Stimulated activated CD8-positive, alpha-beta memory T cell treated with anti-CD3 and anti-CD28 coated beads, Interleukin-2, amount 100 ng/mL, for 1 hour (primary cell): ENCODE measurements at places on chromosomes 4 and X.

GRCh38 chr4:177400030-177400429 is 42.2 kb downstream of the AGA start:
- DNase-seq, result no peak

- DNase-seq, result no peak
These were observed 11.8 kb downstream of the KIF4A start for GRCh38 chrX:70301716-70302115.

DNA sequence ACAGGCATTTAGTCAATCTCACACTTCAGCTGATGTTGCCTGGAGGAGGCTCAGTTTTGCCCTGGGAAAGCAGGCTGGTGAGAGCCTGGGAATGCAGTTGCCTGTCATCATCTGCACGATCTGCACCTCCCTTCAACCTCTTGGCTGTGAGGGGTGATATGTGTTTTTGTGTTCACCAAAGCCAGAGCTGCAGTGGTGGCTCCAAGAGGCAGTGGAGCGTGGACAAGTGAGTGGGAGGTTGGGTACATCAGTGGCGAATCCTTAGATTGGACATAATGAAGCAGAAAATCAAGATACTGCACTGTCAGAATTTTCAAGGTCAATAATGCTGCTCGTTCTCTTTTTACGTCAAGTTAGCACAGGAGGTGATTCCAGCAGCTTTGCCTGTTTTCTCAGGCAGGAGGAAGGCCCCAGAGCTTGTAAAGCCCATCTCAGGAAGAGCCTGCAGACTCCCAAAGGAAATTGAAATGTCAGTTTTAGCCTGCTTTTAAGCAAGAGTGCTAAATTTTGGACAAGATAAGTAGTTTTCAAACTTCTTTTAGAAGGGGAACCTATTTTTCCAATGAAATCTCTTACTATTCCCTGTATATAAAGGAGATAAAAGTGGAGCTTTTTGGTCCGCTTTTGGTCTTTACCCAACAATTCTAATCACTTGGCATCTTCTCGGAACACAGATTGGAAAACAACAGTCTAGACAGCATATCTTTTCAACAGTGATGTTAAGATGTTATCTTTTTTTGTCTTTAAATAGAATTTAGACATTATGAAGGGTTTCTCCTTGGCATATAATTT is 92.8 kb downstream of the FRAS1 start:
- no peak for DNase-seq

- no peak for DNase-seq
These were observed 71.4 kb upstream of the PJA1 start for GRCh38 chrX:69236641-69237040.

DNA sequence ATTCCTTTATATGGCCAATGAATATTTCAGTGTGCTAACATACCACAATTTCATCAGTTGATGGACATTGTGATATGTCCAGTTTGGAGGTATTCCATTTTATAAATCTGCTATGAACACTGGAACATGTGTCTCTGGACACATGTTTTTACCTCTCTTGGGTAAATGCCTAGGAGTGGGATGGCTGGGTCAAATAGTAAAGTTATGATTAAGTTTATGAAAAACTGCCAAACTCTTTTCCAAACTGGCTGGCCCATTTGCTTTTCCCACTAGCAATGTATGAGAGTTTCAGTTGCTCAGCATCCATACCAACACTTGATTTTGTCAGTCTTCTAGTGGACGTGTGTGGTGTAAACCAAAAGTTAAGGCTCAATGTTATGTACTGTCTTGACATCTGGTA is 40.5 kb downstream of the CEP44 start:
- no peak for DNase-seq

DNA sequence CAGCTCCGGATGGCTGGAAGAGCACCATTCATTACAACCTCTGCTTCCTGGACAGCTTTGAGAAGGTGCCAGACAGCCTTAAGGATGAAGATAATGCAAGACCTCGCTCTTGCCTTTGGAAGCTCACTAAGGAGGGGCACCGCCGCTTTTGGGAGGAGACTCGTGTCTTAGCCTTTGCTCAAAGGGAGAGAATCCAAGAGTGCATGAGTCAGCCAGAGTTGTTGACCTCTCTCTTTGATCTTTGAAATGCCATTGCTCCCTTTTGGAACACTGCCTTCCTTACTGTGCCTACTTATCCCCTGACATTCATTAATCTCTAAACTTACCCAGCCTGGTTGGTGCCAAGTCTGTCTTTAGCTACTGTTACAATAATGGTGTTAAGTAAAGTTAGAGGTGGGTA is 1.2 kb downstream of the FOXR2 start:
- DNase-seq, result no peak

GRCh38 chr4:97664741-97665140 is 478.5 kb downstream of the STPG2 start:
- DNase-seq, result no peak

DNA sequence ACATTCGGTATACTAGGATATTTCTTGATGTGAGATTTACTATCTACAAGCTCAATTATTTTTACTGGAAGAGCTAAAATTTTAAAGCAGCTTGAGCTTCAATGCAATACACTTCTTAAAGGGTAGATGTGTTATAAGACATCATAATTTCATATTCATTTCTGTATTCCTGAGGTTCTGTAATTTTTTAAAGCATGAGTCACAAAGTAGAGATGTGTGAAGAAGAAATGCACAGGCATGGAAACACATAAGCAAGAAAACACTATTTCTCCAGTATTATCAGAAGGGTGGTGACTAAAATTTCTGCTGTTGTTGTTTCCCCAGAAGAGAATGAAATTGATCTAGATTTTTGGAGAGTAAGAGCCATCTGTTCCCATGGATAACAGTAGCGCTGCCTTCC is 72.6 kb downstream of the INPP4B start:
- DNase-seq, result no peak

GRCh38 chr4:101205916-101206315 is 141.4 kb downstream of the PPP3CA start:
- DNase-seq, result no peak

GRCh38 chrX:29231800-29232199 is 644.6 kb downstream of the IL1RAPL1 start:
- no peak for DNase-seq

GRCh38 chr4:41532882-41533281 is 5.1 kb upstream of the LIMCH1 start:
- DNase-seq, result no peak
